ENCODE measurements at places on chromosomes 11 and 22.

DNA sequence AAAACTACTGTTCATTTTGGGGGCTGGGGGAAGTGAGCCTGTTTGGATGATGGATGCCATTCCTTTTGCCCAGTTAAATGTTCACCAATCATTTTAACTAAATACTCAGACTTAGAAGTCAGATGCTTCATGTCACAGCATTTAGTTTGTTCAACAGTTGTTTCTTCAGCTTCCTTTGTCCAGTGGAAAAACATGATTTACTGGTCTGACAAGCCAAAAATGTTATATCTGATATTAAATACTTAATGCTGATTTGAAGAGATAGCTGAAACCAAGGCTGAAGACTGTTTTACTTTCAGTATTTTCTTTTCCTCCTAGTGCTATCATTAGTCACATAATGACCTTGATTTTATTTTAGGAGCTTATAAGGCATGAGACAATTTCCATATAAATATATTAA, 87.1 kb upstream of the BIRC3 start:
- H3K27me3 ChIP-seq, result no peaks in the 10 kb centered on the region
- H3K36me3 ChIP-seq, result no peaks in the 10 kb centered on the region
- H3K4me1 ChIP-seq, result no peaks in the 10 kb centered on the region
- DNase-seq, result no peak

GRCh38 chr11:23765682-23766252, 731.1 kb upstream of the LUZP2 start:
- H3K4me1 ChIP-seq, result no peaks in the 10 kb centered on the region
- no peak overlapping the region for H3K27ac ChIP-seq
- no peak overlapping the region for H3K4me3 ChIP-seq
- DNase-seq, result no peak
- no peaks in the 10 kb centered on the region for H3K36me3 ChIP-seq

- no peaks in the 10 kb centered on the region for H3K36me3 ChIP-seq
- DNase-seq, result no peak
- no peaks in the 10 kb centered on the region for H3K27me3 ChIP-seq
- H3K27ac ChIP-seq, result no peak overlapping the region
- H3K4me3 ChIP-seq, result no peak overlapping the region
Observed at GRCh38 chr22:28899199-28899853, 16.0 kb downstream of the ZNRF3 start.

DNA sequence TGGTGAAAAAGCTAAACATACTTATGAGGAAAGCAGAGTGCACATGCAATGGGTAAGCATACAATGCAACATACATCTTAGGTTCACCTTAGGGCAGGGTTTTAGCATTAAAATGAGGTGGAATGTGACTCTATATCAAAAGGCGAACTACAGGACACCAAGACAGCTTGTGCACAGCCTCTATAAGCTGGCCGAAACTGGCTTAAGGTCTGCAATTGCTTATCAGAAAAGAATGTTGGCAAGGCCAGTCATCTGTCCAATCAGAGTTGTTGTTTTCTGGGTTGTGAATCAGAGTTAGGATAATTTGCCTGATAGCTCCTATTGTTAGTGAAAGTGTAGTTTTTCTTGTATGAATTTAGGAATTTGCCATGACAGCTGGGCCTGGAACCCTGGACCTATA, 76.5 kb downstream of the LRRC4C start:
- no peaks in the 10 kb centered on the region for H3K36me3 ChIP-seq
- H3K27ac ChIP-seq, result no peak overlapping the region
- no peaks in the 10 kb centered on the region for H3K4me1 ChIP-seq

DNA sequence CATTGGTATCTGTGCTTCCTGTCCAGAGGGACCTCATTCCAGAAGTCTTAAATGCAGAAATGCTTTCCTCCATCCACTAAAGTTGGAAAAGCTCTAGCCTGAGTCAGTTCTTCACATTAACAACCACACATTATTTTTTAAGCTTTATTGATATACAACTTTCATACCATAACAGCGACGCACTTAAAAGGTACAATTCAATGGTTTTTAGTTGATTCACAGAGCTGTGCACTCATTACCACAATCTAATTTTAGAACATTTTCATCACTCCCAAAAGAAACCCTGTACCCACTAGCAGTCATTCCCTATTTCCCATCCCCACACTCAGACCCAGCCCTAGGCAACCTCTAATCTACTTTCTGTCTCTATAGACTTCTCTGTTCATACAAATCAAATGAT, 27.6 kb downstream of the GALNT18 start:
- H3K4me1 ChIP-seq, result peaks cover 10% of the 10 kb centered on the region
- no peaks in the 10 kb centered on the region for H3K36me3 ChIP-seq
- DNase-seq, result no peak
- no peaks in the 10 kb centered on the region for H3K27me3 ChIP-seq
- H3K4me3 ChIP-seq, result no peak overlapping the region

DNA sequence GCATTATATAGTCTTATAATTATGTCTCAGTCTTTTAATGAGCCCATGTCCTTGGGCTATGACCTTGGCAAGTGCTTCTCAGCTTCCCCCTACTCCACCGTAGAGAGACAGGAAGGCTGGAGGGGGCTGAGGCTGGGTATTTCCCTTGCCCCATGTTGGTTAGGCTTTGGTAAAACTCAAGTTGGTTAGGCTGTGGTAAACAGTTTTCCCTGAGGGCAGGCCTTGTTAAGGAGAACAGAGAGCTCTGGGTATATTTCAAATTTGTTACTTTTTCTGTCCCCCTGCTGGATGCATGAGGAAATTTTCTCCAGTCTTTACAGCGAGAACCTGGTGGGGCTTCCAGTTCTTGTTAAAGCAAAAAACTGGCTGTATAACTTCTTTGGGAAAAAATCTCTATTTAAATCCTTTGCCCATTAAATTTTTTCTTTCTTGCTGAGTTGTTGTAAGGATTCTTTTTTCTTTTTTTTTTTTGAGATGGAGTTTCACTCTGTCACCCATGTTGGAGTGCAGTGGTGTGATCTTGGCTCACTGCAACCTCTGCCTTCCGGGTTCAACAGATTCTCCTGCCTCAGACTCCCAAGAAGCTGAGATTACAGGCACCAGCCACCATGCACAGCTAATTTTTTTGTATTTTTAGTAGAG, 12.2 kb upstream of the DCHS1 start:
- no peaks in the 10 kb centered on the region for H3K36me3 ChIP-seq
- H3K4me3 ChIP-seq, result no peak overlapping the region
- H3K27ac ChIP-seq, result no peak overlapping the region
- peak; percentile 48 for DNase-seq

DNA sequence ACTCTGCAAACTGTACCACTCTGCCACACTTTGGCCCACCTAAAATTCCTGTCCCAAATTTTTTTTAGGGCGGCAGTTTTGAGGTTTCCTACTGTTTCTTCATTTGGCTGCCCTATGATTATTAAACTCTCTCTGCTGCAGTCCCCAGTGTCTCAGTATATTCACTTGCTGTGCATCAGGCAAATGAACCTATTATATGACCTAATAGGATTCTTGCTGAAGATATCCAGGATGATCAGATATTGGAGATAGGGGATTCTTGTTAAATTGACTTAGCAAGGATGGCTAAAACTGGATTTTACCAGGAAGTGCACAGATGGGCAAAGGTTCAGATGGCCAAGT, 410.8 kb upstream of the DDI1 start:
- H3K27ac ChIP-seq, result no peak overlapping the region
- H3K4me1 ChIP-seq, result no peaks in the 10 kb centered on the region
- no peaks in the 10 kb centered on the region for H3K27me3 ChIP-seq
- H3K4me3 ChIP-seq, result no peak overlapping the region
- no peaks in the 10 kb centered on the region for H3K36me3 ChIP-seq

- H3K4me1 ChIP-seq, result peaks cover 9% of the 10 kb centered on the region
- H3K27ac ChIP-seq, result no peak overlapping the region
- H3K27me3 ChIP-seq, result no peaks in the 10 kb centered on the region
- no peak overlapping the region for H3K4me3 ChIP-seq
- DNase-seq, result no peak
- H3K36me3 ChIP-seq, result no peaks in the 10 kb centered on the region
Observed at GRCh38 chr11:6204706-6205105, 651 bp upstream of the C11orf42 start.

DNA sequence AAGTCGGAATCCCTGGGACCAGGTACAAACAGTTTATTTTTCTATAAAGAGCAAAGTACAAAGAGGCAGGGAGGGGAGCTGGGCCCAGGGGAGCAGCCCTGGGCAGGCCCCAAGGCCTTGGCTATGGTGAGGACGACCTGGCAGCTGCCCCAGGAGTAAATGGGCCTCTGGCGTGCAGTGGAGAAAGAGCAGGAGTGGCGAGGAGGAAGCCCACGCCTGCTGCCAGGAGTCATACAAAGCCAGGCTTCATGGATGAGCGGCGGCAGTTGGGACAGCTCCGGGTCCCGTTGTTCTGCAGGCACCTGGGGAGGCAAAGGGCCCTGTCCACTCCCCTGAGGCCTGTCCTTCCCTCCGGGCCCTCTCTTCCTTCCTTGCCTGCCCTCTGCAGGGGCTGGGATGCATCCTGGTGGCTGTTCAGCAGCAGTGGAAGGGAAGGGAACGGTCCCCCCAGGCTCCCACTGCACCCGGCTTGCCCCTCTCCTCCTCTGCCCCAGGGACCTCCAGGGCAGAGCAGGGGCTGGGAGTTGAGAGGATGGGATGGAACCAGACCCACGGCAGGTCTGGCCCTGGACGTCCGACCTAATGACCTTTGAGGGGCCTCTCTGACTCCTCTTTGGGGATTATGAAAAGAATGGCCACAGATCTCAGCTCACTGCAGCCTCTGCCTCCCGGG, 11.1 kb downstream of the RAPSN start:
- no peak overlapping the region for H3K4me3 ChIP-seq
- H3K27me3 ChIP-seq, result no peaks in the 10 kb centered on the region
- DNase-seq, result no peak
- H3K36me3 ChIP-seq, result no peaks in the 10 kb centered on the region

GRCh38 chr11:11776714-11777113, 65.1 kb upstream of the USP47 start:
- H3K27ac ChIP-seq, result no peak overlapping the region
- H3K27me3 ChIP-seq, result peaks cover 2% of the 10 kb centered on the region
- no peak for DNase-seq
- H3K4me1 ChIP-seq, result no peaks in the 10 kb centered on the region
- H3K4me3 ChIP-seq, result no peak overlapping the region

DNA sequence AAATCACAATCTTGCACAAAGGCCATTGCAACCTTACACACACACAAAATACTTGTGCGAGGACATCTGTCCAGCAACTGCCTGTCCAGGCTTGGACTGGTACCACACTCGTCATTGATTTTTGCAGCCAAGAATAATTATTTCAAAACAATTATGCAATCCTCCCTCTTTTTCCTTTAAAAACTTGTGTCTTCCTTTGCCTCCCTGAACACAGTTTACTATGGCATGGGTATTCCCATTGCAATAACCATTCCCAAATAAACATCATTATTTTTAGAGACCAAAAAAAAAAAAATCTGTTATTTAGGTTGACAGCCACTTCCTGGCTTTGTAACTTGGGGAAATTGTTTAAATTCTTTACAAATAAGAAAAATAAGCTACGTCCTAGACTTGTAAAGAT, 54.0 kb downstream of the C11orf91 start:
- no peak for DNase-seq
- no peaks in the 10 kb centered on the region for H3K36me3 ChIP-seq
- no peaks in the 10 kb centered on the region for H3K27me3 ChIP-seq
- no peak overlapping the region for H3K27ac ChIP-seq
- no peaks in the 10 kb centered on the region for H3K4me1 ChIP-seq

DNA sequence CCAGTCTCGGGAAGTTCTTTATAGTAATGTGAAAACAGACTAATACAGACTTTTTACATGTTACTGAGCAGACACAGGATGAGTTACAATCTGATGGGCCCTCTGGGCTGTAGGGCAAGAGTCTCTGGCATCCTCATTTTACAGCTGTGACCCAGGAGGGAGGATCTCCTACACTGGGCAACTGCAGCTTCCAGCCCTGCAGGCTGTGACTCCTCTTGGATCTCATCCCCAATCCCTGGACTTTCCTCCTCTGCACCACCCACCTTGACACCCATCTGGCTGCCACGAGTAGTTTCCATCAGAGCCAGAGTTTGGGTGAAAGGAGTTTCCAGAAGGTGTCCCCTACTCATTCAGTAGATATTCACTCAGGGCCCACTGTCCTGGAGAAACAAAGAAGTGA, 48.9 kb upstream of the MYEOV start:
- H3K27me3 ChIP-seq, result no peaks in the 10 kb centered on the region
- H3K4me1 ChIP-seq, result no peaks in the 10 kb centered on the region
- no peak overlapping the region for H3K4me3 ChIP-seq
- no peak overlapping the region for H3K27ac ChIP-seq
- DNase-seq, result no peak

GRCh38 chr11:117145393-117145761, 1.3 kb downstream of the PAFAH1B2 start:
- H3K27me3 ChIP-seq, result no peaks in the 10 kb centered on the region
- H3K4me3 ChIP-seq, result peak overlapping the region; percentile 92
- peaks cover 7% of the 10 kb centered on the region for H3K4me1 ChIP-seq
- H3K36me3 ChIP-seq, result peaks cover 1% of the 10 kb centered on the region
- peak overlapping the region; percentile 80 for H3K27ac ChIP-seq

DNA sequence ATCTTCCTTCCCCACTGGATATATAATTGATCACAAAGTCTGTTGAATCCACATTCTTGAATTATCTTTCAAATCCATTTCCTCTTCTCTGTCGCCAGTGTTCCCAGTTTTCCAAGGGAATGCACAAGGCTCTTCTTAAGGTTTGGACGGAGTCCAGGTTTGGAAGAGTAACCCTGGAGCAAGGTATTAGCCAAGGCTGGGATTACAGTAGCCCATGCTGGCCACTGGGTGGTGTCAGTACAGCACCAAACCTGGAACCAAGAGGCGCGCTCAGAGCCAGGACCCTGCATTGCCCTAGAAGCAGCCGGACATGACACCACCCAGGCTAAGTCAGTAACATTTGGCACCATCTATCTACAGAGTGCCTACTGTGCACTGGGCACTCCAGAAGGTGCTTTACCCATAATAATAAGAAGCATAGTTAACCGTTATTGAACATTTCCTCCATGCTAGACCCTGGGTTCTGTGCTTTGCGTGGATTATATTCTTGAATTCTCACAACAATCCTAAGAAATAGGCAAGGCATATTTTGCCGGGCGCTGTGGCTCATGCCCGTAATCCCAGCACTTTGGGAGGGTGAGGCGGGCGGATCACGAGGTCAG, 48.0 kb upstream of the CLPB start:
- H3K27ac ChIP-seq, result no peak overlapping the region
- no peaks in the 10 kb centered on the region for H3K27me3 ChIP-seq
- no peak overlapping the region for H3K4me3 ChIP-seq
- H3K36me3 ChIP-seq, result no peaks in the 10 kb centered on the region
- no peaks in the 10 kb centered on the region for H3K4me1 ChIP-seq

- H3K4me1 ChIP-seq, result no peaks in the 10 kb centered on the region
- DNase-seq, result no peak
- no peaks in the 10 kb centered on the region for H3K36me3 ChIP-seq
- H3K27ac ChIP-seq, result no peak overlapping the region
- H3K4me3 ChIP-seq, result no peak overlapping the region
Observed at GRCh38 chr22:33969045-33969444, 48.8 kb upstream of the LARGE1 start.

GRCh38 chr22:49272546-49273125, 555.0 kb downstream of the BRD1 start:
- no peak overlapping the region for H3K27ac ChIP-seq
- H3K36me3 ChIP-seq, result no peaks in the 10 kb centered on the region
- no peak for DNase-seq

GRCh38 chr11:22984045-22984444, 123.8 kb upstream of the CCDC179 start:
- no peak overlapping the region for H3K27ac ChIP-seq
- no peak for DNase-seq
- H3K4me3 ChIP-seq, result no peak overlapping the region
- H3K27me3 ChIP-seq, result no peaks in the 10 kb centered on the region
- no peaks in the 10 kb centered on the region for H3K36me3 ChIP-seq
